ENCODE measurements at places on chromosomes 7 and 10.

- DNase-seq, result no peak
These were observed 117.3 kb downstream of the PRPF18 start for GRCh38 chr10:13703997-13704536.

GRCh38 chr7:7563813-7564212 lies 2.9 kb upstream of the MIOS start:
- DNase-seq, result no peak

DNA sequence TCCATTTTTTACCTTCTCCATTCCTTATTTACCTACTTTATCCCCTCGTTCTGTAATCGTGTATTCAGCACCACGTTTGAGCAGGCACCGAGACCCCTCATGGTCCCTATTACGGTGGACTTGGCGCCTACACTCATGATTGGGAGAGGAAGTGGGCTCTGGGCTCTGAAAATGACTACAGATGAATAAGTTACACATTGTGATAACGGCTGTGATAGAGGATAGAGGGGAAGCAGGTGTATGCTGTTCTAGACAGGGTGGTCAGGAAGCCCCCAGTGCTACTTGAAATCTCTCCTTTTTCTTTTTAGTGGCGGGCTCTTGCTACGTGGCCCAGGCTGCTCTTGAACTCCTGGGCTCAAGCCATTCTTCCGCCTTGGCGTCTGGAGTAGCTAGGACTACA lies 59.8 kb downstream of the CAMK1D start:
- DNase-seq, result no peak

DNA sequence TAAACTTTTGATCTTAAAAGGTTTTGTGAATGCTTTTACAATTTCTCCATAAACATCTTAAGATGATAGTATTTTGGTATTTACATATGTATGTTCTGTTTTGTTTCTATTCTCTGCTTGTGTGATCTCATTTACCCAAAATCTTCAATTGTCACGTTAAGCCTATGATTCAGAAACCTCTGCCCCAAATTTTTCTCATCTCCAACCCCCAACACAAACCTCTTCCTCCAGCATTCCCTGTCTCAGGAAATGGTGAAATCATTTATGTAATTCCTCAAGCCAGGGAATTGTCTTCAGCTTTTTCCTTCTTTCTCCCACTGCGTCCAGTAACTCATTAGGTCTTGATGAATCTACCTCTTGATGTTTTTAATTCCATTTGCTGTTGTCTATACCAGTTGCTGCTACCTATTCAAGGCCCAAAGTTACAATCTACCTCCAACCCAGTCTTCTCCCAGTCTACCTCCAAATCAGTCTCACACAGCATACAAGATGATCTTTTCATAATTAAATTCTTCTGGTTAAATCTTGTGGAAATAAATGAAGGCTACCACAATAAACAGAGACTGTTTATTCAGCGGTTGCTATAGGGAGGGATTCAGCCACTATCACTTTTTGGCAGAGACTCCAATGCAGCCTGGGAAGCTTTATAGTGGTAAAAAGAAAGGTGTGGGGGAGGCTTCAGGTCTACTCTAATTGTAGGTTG lies 5.8 kb downstream of the CFAP69 start:
- DNase-seq, result peak; percentile 57

DNA sequence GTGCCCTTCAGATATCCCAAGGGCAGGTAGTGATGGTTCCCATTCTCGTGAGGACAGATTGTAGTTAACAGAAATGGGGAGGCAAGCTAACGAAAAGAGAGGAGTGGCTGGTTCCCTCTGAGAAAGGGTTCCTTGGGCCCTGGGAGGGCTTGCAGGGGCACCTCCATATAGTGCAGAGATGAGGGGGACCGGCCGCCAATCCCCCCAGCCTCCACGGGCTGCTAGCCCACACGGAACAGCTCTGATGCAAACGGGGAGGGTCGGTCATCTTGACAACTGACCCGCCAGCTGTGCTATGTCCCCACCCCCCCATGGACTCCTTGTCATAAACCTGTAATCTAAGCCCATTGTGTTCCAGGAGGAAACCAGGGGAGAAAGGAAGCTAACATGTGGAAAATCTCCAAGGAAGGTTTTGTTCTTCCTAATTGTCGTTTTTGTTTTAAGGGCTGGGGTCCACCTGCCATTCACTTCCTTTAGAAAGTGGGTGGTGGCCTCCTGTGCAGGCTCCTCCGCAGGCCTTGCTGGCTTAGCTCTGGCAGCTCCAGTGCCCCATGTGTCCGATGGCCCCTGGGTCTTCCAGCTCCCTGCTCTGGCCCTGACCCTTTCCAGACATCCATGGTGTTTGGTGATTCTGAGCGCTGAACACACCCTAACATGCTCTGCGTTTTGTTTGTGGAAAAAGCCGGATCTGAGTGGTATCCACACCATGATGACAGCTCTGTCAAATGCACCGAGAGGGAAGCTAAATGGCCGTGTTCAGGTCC lies 15.9 kb downstream of the ADCY1 start:
- no peak for DNase-seq

DNA sequence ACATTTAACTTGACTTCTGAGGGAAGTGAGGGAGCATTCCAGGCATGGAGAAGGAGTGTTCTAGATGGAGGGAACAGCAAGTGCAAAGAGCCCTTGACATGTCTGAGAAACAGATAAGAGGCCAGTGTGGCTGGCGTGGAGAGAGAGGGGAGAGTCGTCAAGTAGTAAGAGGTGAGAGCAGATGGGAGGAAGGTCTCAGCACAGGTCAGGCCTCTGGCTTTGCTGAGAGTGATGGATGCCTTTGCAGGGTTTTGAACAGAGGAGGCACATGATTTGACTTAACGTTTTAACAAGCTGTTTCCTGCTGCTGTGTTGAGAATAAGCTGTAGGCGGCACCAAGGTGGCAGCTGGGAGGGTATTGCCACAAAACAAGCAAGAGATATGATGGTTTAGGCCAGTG lies 97.2 kb downstream of the KAT6B start:
- peak; percentile 26 for DNase-seq
